Psoas muscle (tissue), 8 donors: ENCODE measurements at places on chromosomes 16 and 17.

GRCh38 chr16:89549007-89549700, 11.3 kb upstream of the RPL13 start:
- no peak for DNase-seq

DNA sequence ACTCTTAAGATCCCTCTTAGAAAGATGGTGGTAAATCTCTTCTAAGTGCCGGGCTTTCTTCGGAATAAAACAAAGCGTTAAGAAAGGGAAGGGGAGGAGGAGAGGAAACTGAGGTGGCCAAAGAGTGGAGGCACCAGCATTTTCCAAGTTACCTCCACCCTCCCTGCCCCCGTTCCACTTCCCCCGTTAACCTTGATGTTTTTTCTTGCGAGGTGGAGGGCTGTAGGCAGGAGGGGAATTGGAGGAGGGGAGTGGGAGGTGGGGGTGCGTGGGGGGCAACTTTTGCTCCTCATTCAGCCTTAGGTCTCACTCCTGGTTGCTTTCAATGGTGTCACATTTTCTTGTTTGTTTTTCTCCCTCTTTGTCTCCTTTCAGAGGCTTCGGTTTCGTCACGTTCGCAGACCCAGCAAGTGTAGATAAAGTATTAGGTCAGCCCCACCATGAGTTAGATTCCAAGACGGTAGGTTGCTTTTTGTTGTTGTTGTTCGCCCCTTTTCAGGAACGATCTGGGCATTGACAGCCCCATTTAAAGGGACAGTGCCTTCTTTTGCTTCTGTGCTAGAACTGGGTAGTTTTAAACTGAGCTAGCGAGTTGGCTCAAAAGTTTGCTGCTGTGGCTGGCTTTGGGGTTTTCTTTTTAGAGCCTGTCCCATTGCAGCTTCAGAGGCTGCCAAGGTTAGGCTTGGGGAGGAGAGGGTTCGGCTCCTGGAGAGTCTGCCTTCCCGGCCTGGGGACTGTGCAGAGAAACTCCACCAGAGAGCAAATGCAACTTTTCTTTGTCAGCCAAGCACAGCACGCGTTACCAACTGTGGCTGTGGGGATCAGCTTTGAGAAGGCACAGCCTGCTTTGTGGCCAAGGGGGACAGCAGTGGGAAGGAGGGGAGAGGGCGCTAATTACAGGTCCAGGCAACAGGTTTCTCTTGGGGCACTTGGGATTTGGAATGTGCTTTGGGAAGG, 1.9 kb downstream of the MSI2 start:
- DNase-seq, result no peak

- no peak for DNase-seq
Measured at GRCh38 chr16:1078579-1079021, 6.1 kb downstream of the SSTR5 start.

- no peak for DNase-seq
Measured at GRCh38 chr17:35575759-35576158, 2.6 kb downstream of the PEX12 start.

- no peak for DNase-seq
Measured at GRCh38 chr16:19532601-19533000, 8.9 kb downstream of the CCP110 start.

DNA sequence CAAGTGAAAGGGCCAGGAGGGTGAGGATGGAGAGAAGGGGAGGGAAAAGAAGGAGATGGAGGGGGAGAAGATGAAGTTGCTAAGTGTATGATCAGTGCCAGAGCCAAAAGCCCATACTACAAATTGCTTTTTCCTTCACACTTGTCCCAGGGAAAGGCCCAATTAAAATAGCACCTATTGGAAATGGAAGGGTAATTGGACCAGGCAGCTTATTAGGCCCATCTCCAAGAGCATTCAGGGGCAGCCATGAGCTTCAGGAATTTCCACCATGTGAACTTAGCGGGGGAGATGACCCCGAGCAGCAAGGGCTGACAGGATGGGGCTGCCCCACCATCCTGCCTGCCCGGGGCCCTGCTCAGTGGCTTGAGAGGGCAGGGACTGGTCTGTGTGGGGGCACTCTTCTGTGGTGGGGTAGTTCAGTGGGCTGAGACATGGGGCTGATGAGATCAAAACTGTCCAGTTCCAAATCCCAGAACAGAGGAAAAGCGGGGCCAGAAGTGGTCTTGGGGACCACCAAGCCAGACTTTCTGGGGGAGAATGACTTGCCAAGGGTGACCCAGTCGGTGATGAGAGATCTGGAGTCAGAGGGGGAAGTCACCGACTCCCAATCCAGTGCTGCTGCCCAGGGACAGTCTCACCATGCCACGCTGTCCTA, 27.5 kb downstream of the GOSR2 start:
- no peak for DNase-seq

DNA sequence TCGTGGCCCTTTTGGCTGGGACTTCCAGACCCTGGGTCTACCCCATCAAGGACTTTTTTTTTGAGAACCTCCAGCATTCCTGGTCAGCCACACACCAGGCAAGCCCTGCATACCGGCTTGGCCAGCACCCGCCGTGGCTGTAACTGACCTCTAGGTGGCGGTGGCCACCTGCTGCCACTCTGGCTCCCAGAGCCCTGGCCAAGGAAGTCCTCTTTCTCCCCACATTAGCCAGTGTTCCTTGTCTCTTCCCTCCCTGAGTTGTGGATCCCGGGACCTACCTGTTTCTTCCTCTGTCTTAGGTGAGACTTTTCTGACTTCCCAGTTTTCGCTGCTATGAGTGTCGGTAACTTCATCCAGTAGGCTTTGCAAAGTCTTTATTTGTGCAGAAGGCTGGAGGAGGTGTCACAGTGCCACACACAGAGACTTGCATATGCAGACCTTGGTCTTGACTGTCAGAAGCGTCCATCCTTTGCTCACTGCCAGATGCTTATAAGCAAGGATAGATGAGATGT, 348.3 kb downstream of the CPPED1 start:
- peak; percentile 35 for DNase-seq

- DNase-seq, result no peak
Measured at GRCh38 chr17:57849163-57849873, 526 bp downstream of the MRPS23 start.

- peak; percentile 19 for DNase-seq
Measured at GRCh38 chr17:16286947-16287562, 66.2 kb downstream of the CENPV start.

GRCh38 chr17:6066183-6066948, 3.8 kb upstream of the WSCD1 start:
- DNase-seq, result peak; percentile 11

DNA sequence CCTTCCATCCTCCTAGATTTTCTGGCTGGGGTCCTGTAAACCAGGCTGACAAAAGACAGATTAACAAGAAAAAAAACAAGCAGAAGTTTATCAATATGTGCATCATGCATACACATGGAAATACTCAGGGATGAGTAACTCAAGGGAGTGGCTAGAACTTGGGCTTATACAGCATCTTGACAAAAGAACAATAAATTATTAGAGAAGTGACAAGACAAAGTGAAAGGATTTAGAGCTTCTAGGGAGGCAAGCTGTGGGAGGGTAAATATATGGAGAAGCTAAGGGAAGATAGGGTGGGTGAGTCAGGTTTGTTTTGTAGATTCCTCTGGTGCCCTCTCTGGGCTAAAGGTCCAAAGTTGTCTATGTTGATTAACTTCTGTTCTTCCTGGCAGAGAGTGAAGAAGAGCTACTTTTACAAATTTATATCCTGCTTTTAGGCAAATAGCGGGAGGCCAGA, 48.0 kb upstream of the NDRG4 start:
- DNase-seq, result no peak

DNA sequence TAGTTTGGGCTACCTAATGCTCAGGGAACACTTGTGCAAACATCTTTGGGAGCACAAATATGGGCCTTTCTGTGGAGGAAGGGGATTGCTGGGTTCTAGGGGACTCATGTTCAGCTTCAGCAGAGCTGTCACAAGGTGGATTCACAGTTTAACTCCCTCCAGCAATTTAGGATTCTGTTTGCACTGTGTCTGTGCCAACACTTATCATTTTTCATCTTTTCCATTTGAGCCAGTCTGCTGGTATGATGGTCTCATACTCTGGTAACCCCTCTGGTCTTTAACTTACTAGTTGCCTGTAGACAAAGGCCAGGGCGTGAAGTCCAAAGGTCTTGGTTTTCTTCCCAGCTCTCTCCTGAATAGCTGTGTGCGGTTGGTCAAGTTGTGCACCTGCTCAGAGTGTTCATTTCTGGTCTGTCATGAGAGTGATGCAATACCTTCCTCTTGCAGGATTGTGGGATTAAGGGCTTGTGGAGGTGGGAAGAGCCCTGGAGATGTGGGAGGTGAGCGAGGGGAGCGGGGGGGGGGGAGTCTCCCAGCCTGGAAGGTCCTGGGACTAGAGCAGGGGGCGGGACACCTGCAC, 152.6 kb downstream of the CMIP start:
- DNase-seq, result no peak

DNA sequence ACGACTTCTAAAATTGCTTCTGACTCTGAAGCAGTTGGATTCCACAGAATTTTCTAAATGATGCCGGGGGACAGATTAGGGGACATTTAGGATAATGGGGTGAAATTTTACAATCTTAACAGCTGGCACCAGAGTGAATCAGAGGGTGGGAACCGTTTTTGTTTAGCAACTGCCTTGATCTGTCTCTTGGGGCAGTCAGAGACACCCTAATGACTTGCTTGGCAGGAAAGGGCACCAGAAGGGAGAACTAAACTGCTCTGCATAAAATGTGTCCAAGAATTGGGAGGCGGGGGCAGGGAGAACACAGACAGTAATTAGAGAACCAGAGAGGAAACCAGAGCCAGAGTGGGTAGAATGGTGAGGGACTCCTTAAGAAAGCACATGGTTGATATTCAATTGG, 6.1 kb upstream of the ABCC12 start:
- no peak for DNase-seq

GRCh38 chr16:12016291-12016947, 39.9 kb downstream of the SNX29 start:
- no peak for DNase-seq

GRCh38 chr16:55711959-55712876, 56.4 kb downstream of the SLC6A2 start:
- peak; percentile 51 for DNase-seq

- no peak for DNase-seq
Measured at GRCh38 chr17:57559634-57560318, 185.3 kb downstream of the CCDC182 start.

- DNase-seq, result peak; percentile 98
Measured at GRCh38 chr17:73231841-73232586, 29.7 kb downstream of the CPSF4L start.

GRCh38 chr17:62732125-62732524, 76.0 kb downstream of the MARCHF10 start:
- no peak for DNase-seq
